ENCODE measurements at places on chromosomes 12 and 14.

- no peak for DNase-seq
These were observed 10.2 kb downstream of the OR6S1 start for GRCh38 chr14:20631023-20631879.

DNA sequence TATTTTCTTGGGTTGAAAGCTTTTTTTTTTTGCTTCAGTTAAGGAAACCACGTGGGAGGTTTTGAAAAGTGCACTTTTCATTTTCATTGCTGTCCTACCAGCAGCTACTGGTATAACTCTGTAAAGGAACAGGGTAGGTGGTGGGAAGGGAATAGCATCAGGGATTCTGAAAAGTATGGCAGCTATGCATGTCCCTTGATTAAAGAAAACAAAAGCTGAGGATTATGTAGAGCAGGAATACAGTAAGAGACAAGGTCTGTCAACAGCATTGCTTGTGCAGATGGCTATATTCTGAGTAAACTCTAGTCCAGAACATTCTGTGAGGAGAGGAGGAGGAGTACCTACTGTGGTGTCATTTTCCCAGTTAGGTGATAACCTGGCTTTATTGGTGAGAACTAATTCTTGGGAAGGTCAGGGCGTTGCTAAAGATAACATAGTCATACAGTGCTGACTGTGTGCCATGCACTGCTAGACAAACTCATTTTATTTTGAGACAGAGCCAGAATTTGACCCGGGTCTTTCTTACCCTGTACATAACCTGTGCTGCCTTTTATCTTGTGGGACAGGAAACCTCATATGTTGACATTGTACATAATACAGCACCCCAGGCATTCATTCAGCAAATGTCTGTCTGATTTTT lies 80.3 kb upstream of the TRAF3 start:
- peak; percentile 23 for DNase-seq

GRCh38 chr12:62581288-62582064 lies 114.8 kb downstream of the MON2 start:
- peak; percentile 24 for DNase-seq

- DNase-seq: no peak
These were observed 181.9 kb downstream of the SLC6A15 start for GRCh38 chr12:84730561-84731162.

- peak; percentile 50 for DNase-seq
These were observed 12.1 kb downstream of the CSRP2 start for GRCh38 chr12:76866726-76867125.

DNA sequence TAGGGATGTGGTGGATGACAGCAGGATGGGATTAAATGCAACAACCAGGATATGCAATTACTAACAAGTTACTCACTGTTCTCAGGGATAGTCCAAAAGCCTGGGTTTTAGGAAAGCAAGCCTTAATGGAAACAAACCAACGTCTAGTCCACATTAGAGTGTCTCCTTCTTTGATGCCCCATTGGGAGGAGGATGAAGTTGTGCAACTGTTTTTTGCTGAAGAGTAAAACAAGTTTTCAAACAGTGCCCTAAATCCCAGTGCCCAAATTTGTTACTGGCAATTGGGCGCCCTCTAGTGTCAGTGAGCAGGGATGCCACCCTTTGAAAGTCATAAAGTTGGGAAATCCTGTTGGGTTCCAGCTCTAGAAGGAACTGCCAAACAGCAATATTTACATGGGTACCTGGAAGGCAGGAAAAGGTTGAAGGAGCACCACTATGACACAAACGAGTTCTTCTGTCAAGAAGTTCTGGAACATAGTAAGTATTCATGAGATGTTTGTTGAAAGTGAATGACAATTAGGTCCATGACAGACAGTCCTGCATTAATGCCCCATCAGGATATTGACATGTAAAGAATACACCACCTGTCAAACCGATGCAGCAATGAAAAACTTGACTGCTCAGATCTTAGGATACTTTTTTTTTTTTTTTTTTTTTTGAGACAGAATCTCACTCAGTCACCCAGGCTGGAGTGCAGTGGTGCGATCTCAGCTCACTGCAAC lies 11.1 kb upstream of the DPF3 start:
- DNase-seq: peak; percentile 41

- DNase-seq: no peak
These were observed 38.5 kb downstream of the CCER1 start for GRCh38 chr12:90916516-90916915.
